ENCODE measurements at places on chromosomes 13 and 19. TPM values are rescaled to one million over a fixed set of nuclear protein-coding genes. Genes with fewer than 3 reads are reported as not detected.

OR7G1 gene
- not detected for total RNA-seq

ZNF649 gene
- total RNA-seq: 6.8 TPM

LGALS4 gene
- 0.47 TPM for total RNA-seq

FCER2 gene
- not detected for total RNA-seq

ACER1 gene
- total RNA-seq: not detected

ALOX5AP gene
- not detected for total RNA-seq

RUBCNL gene
- not detected for total RNA-seq

VSTM1 gene
- total RNA-seq: not detected

CRTC1 gene
- 4.7 TPM for total RNA-seq

TEX30 gene
- total RNA-seq: 13.1 TPM

SCN1B gene
- 4.7 TPM for total RNA-seq

DACH1 gene
- total RNA-seq: 23.6 TPM

KLK1 gene
- not detected for total RNA-seq

RAB3A gene
- total RNA-seq: 4.1 TPM

C2CD4C gene
- total RNA-seq: 0.44 TPM

UBE2S gene
- 64.2 TPM for total RNA-seq

SEMA6B gene
- 316 TPM for total RNA-seq

CPB2 gene
- not detected for total RNA-seq

MTUS2 gene
- total RNA-seq: 0.06 TPM

NLRP12 gene
- 1.1 TPM for total RNA-seq

C19orf12 gene
- total RNA-seq: 25.0 TPM

DENND1C gene
- total RNA-seq: not detected

KIR2DL4 gene
- 0.41 TPM for total RNA-seq

KCNC3 gene
- total RNA-seq: not detected

ATP1A3 gene
- total RNA-seq: 0.06 TPM

PDE4A gene
- 5.3 TPM for total RNA-seq
